Ascending aorta (tissue), 2 donors: ENCODE measurements at places on chromosomes 12 and 14. TPM values are rescaled to one million over a fixed set of nuclear protein-coding genes. Genes with fewer than 3 reads are reported as not detected.

GRCh38 chr12:56315249-56315621 lies 553 bp downstream of the CNPY2 start:
- no peak for DNase-seq

Gene TAS2R8
- not detected for total RNA-seq

DNA sequence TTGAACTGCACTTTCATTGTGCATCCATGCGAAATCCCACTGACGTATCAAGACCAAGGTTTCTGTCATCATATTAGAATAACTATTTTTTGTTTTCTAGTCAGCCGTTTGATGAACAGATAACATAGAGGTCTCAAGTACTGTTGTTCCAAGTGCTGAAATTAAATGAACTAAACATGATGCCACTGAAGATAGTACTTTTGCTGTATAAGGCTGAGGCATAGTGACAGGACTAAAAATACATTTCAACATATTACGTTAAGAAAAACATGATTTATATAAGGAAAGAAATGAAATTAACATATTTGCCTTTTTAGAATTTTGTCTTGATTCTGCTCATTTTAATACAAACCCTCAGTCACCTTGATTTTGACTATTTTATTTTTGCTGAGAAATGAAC lies 82.2 kb downstream of the ANO6 start:
- DNase-seq = no peak

Gene CLEC1B
- not detected for total RNA-seq
